ENCODE measurements at places on chromosomes 7 and 10. TPM values are rescaled to one million over a fixed set of nuclear protein-coding genes. Genes with fewer than 3 reads are reported as not detected.

- no peak overlapping the region for H3K4me3 ChIP-seq
- H3K27ac ChIP-seq, result no peak overlapping the region
These were observed 556.2 kb downstream of the LRMDA start for GRCh38 chr10:75987616-75988015.

RHEB gene
- 60.5 TPM for total RNA-seq

GRCh38 chr10:110349831-110350230 is 45.1 kb upstream of the SMNDC1 start:
- H3K27me3 ChIP-seq, result no peaks in the 10 kb centered on the region
- DNase-seq, result no peak
- no peak overlapping the region for H3K27ac ChIP-seq
- H3K4me3 ChIP-seq, result no peak overlapping the region

DNA sequence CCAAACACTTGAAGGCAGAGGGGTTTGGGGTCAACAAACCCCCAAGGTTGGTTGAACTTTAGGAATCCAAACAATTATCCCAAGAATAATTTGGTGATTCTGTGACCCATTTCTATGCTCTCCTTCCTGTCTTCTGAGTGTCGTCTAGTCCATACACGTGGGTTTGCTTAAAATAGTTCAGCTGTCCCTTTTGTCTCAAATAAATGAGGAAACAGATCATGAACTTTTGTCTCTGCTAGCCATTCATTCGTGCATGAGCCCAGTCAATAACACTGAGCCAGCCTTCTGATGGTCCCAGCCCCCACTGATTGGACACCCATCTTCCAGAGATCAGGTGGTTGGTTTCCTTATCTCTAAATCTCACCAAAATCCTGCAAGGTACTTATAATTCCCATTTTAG is 255.4 kb downstream of the PRPF18 start:
- H3K4me1 ChIP-seq, result no peaks in the 10 kb centered on the region
- no peak overlapping the region for H3K4me3 ChIP-seq
- H3K36me3 ChIP-seq, result no peaks in the 10 kb centered on the region
- H3K27ac ChIP-seq, result no peak overlapping the region

DNA sequence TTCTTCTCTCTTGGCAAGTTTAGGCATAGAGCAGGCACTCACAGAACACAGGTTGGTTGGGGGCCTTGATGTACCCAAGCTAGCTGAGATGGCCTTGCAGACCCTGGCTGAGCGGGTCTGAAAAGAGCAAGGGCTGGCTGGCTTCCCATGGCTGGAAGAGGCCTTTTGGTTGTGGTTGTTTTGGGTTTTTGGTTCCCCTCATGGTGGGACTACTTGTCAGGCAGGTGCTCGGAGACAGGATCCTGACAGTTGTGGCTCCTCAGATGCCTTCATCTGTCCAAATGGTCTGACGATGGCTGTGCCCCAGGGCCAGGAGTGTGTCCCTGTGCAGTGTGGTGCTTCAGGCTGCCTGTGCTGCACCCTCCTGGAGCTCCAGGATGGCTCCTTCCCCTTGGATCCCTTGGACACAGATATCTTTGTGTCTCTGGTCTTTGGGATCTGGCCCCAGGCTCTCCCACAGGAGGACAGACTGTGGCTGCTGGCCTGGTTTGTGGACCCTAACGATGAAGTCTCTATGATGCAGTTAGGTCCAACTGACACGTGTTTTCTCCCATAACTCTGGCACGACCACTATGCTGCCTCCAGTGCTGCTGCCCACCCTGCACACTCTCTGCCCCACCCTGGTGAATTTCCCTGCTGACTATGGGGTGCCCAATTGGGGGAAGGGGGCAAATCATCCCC is 321.5 kb upstream of the ZNF32 start:
- no peaks in the 10 kb centered on the region for H3K36me3 ChIP-seq
- DNase-seq, result no peak
- H3K4me1 ChIP-seq, result peaks cover 3% of the 10 kb centered on the region
- H3K4me3 ChIP-seq, result no peak overlapping the region
- H3K27me3 ChIP-seq, result peaks cover 25% of the 10 kb centered on the region
- no peak overlapping the region for H3K27ac ChIP-seq
